Lung microvascular endothelial cell (primary cell): ENCODE measurements at places on chromosomes 11 and 22. TPM values are rescaled to one million over a fixed set of nuclear protein-coding genes. Genes with fewer than 3 reads are reported as not detected.

DNA sequence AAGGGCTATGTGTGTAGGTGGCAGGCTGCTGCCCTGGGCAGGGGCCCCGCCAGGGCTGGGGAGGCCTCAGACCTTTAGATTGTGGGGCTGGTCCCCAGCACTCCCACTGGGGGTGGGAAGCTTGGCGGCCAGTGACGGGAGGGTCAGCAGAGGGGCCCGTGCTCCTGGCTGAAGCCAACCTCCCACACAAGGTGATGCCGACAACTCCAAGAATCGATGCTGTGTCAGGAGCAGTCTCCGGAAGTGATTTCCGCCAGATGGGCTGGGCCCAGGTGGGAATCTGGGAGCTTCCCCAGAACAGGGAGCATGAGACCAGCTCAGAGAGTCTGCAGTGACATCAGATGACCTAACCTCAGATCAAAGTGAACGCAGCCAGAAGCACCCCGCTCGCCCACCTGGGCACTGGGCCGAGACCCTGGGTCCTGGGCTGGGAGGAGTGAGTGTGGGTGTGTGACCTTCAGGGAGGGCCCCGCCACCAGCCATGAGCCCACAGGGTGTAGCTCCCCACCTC, 7.7 kb downstream of the TRPM5 start:
- no peak for DNase-seq

Gene IRF7
- total RNA-seq, result 7.6 and 10.9 TPM in 2 replicates

DNA sequence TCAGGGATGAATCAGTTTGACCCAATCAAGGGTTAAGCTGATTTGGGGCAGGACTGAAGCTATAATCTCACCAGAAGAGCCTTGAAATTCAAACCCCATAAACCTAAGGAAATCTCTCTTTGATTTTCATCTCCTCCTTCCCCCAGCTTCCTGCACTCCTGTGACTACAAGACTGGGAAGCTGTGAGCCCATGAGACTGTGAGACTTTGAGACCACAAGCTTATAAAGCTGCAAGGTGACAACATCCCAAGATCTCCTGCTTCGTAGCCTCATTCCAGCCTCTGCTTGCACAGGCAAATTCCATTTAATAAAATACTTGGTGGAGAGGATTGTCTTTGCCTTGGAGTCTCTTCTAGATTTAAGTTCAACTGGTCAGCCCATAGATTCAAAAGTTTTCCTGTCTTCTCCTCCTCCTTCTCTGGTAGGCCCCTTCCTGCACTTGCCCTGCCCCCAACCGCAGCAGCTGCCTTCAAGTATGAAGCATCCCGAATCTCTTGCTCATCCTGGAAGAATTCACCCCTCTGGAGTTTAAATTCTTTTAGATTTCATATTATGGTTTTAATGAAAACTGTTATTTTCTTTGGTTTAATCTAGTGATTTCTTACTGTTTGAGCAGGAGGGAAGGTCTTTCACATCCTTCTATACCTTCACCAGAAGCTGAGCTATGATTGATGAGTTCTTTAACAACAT, 42.1 kb downstream of the PAMR1 start:
- no peak for DNase-seq

GRCh38 chr11:123161376-123162030, 33.5 kb downstream of the CLMP start:
- no peak for DNase-seq

Gene RAB39A
- not detected in 2 replicates for total RNA-seq

Gene TYR
- total RNA-seq, result not detected in 2 replicates

Gene SMIM35
- not detected in 2 replicates for total RNA-seq

Gene IL10RA
- total RNA-seq, result not detected in 2 replicates

DNA sequence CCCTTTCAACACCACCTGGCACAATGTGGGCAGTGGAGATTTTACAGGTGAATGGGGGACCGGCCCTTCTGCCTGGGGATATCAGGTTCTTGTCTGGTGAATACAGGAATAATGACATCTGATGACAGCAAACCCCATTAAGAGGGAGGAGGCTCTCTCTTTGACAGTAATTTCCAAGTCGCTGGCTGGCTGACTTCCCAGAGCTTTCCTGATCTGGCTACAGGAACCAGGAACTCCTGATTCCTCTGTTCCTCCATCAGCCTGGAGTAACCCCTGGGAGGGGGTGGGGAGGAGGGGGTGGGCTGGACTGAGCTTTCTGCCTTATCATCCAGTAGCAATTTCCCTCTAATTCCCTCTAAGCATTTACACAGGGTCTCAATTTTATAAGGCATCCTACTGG, 3.7 kb upstream of the MIEF1 start:
- DNase-seq, result no peak

Gene GPHA2
- not detected in 2 replicates for total RNA-seq

Gene NUDT22
- total RNA-seq, result 26.2 and 37.3 TPM in 2 replicates

DNA sequence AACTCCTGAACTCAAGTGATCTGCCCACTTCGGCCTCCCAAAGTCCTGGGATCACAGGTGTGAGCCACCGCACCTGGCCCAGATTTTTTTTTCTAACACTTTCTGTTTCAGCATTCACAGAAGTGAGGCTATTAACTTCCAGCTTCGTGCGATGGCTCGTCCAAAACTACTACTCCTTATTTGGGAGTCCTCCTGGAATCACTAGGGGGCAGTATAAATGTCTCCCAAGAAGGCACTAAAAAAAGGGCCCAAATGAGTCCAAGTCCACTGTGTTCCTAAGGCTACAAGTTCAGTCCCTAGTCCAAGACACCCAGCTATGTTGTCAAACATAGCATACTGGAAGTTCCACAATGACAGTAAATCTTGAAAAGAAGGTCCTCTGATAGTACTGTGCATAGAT, 63.2 kb upstream of the BIRC3 start:
- no peak for DNase-seq

- DNase-seq, result peak; percentile 95
Observed at GRCh38 chr22:38218661-38219622, 17.1 kb downstream of the MAFF start.

GRCh38 chr11:21174781-21175180, 505.4 kb downstream of the NELL1 start:
- no peak for DNase-seq

DNA sequence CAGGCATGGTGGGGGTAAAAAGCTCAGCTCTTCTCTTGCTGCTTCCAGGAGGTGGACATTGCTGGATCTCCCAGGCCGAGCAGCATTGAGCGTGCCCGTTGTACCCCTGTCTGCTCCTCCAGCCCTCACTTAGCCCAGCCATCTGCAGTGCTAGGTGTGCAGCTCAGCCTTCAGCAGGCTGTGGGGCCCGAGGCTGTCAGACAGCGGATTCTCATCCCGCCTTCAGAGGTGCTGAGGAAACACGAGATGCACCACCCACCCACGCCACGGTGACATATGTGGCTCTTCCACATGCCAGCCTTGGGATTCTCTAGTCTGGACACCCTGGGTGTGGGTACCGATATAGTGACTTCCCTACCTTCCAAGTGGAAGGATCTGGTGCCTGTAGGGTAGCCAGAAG, 48.9 kb upstream of the NECTIN1 start:
- no peak for DNase-seq

GRCh38 chr22:27385261-27385998, 416.1 kb downstream of the MN1 start:
- DNase-seq, result no peak

DNA sequence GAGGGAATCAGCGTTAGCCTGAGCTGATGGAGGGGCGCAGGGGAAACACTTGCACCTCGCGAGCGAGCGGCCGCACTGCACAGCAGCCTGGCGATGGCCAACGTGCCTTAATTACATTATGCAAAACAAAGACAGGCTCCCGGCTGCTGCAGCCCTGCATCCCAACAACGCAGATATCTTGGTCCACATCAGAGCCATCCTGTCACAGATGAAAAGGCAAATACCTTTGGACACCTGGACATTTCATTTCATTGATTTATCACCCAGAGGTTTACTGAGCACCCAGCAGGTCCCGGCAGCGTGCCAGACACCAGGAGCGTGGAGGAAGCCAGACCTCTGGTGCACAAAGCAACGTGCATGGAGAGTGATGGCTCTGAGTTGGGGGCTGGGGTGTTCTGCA, 843.0 kb downstream of the TBC1D22A start:
- no peak for DNase-seq

Gene TLCD5
- total RNA-seq, result 3.3 and 6.3 TPM in 2 replicates

DNA sequence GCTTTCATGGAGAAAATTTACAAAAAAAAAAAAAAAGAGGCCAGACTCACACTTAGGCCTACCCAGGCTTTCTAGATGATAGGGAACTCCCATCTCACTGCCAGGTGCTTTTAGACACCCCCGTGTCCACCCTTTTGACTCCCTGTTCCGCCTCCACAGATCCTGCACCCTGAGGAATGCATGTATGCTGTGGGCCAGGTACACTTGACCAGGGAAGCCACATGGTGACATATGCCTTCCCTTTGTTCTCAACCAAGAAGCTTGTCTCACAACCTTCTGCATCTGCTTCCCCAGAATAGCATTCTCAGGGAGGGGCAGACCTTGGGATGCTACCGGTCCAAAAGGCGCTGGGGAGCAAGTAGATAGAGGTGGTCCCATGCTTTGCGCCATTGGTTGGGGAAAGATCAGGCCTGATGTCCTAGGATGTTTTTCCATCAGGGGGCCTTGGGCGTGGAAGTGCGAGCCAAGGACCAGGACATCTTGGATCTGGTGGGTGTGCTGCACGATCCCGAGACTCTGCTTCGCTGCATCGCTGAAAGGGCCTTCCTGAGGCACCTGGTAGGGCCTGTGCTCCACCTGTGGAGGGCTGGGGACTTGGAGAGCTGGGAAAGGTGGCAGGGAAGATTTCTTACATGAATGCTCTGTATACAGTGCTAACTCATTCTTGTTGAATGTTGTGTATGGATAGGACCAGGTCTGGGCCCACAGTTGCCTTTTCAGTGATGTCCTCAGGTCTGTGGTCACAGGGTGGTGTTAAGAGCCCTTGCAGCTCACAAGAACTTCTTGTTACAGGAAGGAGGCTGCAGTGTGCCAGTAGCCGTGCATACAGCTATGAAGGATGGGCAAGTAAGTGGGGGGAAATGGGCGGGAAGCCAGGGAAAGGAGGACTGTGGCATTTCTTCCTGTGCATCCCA, 7.5 kb downstream of the HMBS start:
- DNase-seq, result no peak

GRCh38 chr11:46427364-46427763, 35.8 kb upstream of the CHRM4 start:
- DNase-seq, result no peak

Gene ARHGAP1
- total RNA-seq, result 17.4 and 19.2 TPM in 2 replicates

- no peak for DNase-seq
Observed at GRCh38 chr11:77002776-77003175, 31.4 kb upstream of the B3GNT6 start.

DNA sequence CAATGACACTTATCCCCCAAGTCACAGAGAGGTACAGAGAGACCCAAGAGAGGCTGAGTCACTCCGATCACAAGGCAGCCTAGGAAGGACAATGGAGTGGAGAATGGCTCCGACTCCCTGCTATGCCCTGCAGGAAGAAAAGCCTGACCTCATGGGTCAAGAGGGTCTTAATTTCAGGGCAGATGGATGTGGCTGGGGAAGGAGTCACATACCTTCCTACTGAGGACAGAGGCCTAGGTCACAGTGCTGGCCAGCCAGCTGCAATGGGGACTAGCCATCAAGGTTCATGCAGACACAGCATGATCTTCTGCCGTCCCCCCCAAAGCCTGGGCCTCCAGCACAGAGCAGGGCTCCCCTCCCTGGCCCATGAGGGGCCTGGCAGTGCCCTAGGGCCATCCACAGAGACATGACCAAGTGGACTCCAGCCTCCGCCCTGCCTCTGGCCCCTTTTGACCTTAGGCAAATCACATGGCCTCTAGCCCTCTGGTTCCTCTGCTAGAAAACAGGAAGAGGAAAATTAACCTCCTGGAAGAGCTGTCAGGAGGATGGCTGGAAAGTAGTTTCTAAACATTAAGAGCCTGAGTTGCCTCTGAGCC, 1.8 kb downstream of the ARRB1 start:
- DNase-seq, result peak; percentile 60

DNA sequence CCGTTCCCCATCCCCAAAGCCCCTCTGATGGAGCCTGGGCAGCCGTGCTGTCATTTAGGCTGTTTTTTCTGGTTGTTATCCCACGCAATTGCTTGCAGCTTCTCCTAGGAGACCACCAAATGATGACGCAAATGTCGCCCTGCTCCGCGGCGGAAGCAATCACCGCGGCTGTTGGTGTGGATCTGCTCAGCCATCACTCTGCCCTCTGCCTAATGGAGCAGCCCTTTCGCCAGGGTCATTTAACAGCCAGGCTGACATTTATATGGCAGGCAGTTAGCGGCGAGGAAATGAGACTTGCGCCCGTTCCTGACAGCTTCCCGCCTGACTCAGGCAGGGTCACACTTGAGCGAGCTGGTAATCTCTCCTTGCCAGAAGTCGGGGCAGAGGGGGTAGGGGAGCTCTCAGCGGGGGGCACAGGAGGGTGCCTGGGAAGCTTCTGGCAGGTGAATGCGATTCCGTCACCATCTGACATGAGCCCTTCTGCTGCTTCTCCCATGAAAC, 97.9 kb upstream of the RTL6 start:
- DNase-seq, result peak; percentile 17

- no peak for DNase-seq
Observed at GRCh38 chr11:10762185-10762584, 11.1 kb downstream of the CTR9 start.

DNA sequence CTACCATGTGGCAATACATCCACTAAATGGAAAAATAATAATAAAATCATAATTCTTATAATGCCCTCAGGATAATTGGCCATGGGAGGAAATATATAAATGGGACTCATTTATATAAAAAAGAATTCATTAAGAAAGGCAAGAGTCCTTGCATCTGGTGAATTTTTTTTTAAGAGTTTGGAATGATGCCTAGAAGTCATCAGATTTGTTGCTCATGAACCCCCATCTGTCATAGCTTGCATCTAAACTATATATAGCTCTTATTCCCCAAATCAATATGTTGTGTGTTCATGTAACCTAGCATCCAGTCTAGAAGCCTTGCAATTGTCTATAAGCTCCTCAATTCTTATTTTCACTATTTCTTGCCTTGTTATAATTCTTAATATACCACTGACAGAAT, 75.9 kb downstream of the CADM1 start:
- no peak for DNase-seq

Gene CYP2D6
- under 0.01 and 0.20 TPM in 2 replicates for total RNA-seq

DNA sequence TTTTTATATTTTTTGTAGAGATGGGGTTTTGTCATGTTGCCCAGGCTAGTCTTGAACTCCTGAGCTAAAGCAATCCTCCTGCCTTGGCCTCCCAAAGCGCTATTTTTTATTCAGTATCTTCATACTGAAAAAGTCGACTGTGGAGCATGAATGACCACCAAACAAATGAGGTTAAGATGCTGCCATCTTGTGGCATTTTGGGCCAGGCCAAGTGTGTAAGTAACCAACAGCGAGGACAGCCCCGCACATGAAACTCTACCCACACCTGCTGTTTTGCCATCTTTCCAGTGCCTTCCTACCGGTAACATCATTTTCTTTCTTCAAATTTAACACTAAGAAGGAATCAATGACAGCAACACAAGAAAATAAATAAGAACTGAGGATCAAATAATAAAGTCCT, 32.2 kb upstream of the AQP11 start:
- peak; percentile 32 for DNase-seq

Gene ACRV1
- under 0.01 TPM in 1 of 2 replicates, not detected in the other for total RNA-seq

- no peak for DNase-seq
Observed at GRCh38 chr22:38315823-38316363, 1.3 kb downstream of the CSNK1E start.

- peak; percentile 39 for DNase-seq
Observed at GRCh38 chr22:47053726-47054141, 291.3 kb downstream of the TBC1D22A start.
